ENCODE measurements at places on chromosomes 1 and 21.

- DNase-seq, result no peak
Measured at GRCh38 chr1:34694383-34694782, 60.5 kb upstream of the GJB5 start.

- no peak for DNase-seq
Measured at GRCh38 chr1:181124291-181124751, 35.8 kb downstream of the IER5 start.

- DNase-seq, result peak; percentile 13
Measured at GRCh38 chr1:42747125-42747524, 7.1 kb upstream of the CLDN19 start.

DNA sequence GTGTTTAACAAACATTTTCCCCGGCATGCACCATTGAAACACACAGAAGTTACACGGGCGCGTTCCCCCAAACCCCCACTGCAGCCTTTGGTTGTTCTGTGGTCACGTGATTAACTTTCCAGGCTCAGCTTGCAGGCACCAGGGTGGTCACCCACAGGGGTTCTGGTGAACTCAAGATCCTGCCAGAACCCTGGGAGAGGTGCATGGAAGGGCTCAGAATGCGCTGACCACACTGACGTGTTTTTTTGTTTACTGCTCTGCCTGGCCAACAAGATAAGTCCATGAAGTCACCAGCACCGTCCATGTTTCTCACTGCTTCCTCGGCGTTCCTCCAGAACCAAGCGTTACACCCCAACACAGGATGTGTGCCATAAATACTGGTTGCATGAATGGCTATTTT, 229.5 kb upstream of the VAMP3 start:
- no peak for DNase-seq

DNA sequence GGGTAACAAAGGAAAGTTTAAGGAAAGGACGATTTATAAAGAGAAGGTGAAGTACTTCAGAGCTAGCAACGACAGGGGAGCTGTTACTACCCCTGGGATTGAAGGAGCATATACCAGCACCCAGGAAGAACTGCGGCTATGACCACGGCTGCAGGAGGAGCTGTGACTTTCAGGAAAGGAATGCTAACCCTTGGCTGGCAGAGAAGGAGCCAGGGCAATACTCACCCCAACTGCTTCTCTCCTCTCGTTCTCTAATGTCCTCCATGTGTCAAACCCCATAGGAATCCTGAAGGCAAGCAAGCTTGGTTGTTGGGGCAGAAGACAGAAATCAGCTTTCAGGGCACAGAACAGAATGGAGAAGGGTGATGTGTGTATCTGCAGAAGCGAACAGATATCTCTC, 120.5 kb downstream of the TMEM53 start:
- DNase-seq, result no peak

DNA sequence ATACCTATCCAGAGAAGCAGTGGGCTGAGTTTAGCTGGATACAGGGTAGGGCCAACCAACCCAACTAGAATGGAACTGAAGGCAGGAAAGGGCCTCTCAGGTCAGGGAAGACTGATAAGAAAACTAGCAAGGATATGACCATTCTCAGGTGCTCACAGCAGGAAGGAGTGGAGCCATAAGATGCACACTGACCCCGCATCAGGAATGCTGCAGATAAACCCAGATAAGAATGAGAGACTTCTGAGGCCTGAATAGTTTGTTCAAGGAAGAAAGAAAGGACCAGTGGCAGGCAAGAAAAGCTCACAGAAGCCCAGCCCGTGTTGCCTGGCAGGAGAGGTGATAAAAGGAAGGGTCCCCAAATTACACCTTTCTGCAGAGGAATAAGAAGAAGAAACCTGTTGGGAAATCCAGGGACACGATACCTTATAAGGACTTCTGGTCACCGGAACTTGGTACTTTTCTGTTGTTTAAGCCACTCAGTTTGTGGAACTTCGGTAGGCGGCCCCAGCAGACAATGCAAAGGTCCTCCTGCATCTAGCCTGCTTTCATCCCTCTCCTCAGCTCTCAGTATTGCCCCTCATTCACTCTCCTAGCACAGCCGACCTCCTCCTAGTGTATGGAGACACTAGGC, 58.9 kb downstream of the ATP1A1 start:
- DNase-seq, result no peak

GRCh38 chr1:230076121-230076520, 9.1 kb downstream of the GALNT2 start:
- no peak for DNase-seq

GRCh38 chr1:46422261-46422871, 28.2 kb downstream of the FAAH start:
- no peak for DNase-seq

GRCh38 chr1:8161546-8162105, 135.5 kb upstream of the ERRFI1 start:
- no peak for DNase-seq

GRCh38 chr1:201221201-201221846, 30.7 kb downstream of the IGFN1 start:
- DNase-seq, result no peak

DNA sequence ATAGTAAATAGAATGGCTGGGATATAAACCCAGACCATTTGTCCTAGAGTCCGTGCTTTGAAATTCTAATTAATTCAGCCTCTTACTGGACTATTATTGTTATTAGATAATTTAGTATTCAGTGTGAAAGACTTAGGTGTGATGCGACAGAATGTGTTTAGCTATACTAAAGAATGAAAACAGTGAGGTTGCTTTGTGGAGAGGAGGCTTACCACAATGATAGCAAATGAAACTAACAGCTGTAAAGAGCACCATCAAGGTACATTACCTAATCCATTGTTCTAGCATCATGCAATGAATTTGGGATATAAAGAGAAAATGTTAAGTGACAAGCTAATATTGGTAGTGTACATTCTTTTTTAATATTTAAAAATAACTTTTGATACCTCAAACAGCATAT, 911.1 kb downstream of the KCNT2 start:
- DNase-seq, result no peak

- DNase-seq, result no peak
Measured at GRCh38 chr1:183632964-183633363, 2.6 kb downstream of the ARPC5 start.

GRCh38 chr1:192878249-192878648, 69.4 kb downstream of the RGS2 start:
- DNase-seq, result no peak

DNA sequence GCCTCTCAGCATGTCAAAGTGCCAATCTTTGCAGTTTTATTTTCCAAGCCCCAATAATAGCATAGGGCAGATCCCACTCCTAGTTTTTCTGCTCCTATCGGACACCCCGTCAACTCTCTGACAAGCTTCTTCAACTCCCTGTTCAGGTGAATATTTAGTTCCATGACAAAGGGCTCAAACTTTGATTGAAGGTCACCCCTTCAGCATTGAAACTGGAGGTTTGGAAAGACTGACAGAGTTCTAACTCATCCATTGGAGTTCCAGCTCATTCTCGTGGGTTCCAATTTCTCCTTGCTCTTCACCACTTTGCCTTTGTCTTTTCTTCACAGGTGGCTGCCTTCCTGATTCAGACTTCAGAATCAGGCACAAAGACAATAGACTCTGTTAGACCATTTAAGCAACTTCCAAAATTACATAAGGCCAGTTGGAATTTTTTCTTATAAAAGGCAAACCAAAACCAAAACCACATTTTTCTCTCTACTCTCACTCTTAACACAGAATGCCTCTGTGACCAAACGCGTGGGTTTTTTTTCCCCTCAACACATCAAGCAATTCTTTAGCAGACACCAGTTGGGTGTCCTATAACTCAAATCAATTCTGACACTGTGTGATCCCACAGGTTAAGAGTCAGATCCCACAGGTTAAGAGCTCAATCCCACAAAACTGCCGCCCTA, 169.3 kb upstream of the USP25 start:
- DNase-seq, result no peak

- no peak for DNase-seq
Measured at GRCh38 chr1:109167001-109167506, 46.7 kb upstream of the SARS1 start.

GRCh38 chr1:116826818-116827606, 72.8 kb downstream of the CD2 start:
- DNase-seq, result peak; percentile 55

DNA sequence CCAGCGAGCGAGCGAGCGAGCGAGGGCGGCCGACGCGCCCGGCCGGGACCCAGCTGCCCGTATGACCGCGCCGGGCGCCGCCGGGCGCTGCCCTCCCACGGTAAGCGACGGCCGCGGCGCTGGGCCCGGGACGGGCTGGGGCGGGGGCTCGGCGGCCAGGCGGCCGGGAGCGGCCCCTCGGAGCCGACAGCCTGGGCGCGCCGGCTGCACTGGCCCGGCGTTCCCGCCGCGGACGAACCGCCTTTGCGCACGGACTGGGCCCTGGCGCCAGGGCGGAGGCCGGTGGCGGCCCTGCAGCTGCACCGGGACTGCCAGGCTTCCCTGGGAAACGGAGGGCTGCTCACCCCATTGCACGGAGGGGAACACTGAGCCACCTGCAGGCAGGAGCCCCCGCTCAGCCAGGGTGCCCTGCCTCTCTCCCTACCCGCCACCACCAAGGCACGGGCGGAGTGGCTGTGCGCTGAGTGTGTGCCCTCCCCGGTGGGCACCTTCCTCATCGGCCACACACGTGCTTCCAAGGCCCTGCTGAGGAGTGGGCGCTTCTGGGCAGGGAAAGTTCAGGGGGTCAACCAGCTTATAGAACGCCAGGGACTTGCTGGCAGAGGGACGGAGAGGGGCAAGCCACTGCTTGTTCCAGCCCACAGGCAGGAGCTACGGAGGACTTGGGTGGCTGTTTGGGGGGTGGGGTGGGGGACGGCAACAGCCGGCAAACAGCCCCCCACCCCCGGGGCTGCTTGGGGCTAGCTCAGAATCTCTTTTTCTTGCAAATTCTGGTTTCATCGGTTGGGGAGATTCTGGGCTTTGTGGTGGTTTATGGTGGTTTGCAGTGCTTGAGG, 532 bp downstream of the CSF1 start:
- no peak for DNase-seq

DNA sequence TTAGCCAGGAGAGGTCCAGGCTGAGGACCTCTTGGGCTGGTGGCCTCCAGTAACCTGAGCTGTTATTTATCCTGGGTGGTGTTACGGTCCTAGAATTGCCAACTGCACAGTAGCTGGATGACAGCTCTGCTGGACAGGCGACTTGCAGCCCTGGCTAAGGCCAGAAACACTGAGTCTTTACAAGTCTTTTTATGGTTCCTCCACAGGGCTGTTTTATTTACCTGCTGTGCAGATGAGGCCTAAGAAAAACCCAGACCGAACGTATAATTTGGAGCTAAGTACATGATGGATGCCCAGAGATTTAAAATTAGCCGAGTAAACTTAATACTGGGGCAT, 30.4 kb upstream of the LRRC38 start:
- no peak for DNase-seq

- no peak for DNase-seq
Measured at GRCh38 chr1:34898330-34898761, 31.1 kb downstream of the DLGAP3 start.

- DNase-seq, result no peak
Measured at GRCh38 chr1:50300297-50300696, 122.9 kb downstream of the DMRTA2 start.

GRCh38 chr1:10694274-10694632, 102.2 kb downstream of the CASZ1 start:
- no peak for DNase-seq

DNA sequence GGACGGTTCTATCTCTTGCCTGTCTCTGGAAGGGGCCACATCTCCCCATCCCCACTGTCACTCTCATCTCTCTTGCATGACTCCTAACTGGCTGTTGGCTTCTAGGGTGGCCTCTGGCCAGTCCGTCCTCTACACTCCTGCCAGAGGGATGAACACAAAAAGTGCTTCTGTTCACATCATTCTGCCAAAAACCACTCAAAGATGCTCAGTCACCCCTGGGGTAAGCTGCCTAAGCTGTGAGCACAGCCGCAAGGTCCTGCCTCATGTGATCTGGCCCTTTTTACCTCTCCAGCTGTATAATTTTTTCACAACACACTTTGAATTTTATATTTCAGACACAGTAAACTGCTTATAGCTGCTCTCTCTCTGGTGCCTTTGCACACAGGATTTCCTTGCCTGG, 97.6 kb upstream of the CD34 start:
- no peak for DNase-seq

GRCh38 chr1:156104065-156104810, 10.3 kb upstream of the LMNA start:
- DNase-seq, result no peak

DNA sequence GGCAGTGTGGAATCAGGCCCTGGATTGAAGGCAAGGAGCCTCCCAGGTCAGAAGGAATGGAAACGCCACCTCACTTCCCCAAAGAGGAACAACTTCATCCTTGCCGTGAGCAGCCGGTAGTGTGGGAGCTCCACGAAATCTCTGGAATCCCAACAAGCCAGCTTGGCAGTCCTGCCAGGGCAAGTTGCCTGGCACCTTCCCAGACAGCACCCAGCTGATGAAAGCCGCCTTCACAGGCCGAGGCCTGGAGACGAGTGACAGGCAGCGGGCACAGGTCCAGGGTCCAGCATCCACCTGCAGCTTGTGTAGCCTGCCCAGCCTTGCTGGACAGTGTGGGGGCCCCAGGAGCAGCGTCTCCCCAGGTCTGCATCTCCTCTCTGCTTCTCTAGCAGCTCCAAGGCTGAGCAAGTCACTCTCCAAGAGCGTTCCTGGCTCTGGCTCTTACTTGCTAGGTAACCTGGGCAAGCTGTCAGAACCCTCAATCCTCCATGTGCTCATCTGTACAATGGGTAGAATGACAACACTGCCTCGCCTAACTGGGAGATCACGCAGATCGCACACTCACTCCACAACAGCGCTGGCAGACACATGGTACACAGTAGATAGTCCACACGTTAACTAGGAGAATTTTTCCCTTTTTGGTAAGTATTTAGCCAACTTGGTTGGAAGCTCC, 43.0 kb downstream of the ACOT7 start:
- no peak for DNase-seq

- no peak for DNase-seq
Measured at GRCh38 chr1:101025283-101025656, 314 bp downstream of the DPH5 start.

DNA sequence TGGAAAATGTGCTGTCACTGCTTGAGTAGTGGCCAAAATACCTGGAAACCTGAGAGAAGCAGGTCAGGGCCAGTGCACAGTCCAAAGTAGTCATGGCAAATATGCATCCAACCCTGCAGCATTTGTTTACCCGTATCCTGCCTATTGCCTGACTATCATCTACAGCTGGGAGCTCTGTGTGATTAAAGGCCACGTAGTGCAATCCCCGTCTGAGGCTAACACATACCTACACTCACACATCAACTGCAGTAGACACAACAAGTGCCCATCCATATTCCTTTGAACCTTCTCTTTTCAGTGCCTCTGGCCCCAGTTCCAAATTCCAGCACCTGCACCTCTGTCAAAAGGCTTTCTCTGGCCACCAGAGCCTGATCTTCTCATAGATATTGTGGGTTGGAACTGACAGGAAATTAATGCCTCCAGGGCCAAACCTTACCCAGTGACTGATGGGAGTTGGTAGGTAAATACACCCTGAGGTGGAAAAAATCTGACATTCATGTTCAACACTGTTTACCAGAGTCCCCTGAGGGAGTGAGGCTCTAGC, 383.0 kb downstream of the SETD4 start:
- DNase-seq, result no peak

All from activated T-cell treated with anti-CD3 and anti-CD28 coated beads for 48 hours (primary cell).